ENCODE measurements at places on chromosomes 1 and 21.

- no peak for DNase-seq
Measured at GRCh38 chr1:26041401-26041800, 4.5 kb downstream of the SLC30A2 start.

- DNase-seq, result no peak
Measured at GRCh38 chr1:153380711-153381110, 5.3 kb upstream of the S100A12 start.

DNA sequence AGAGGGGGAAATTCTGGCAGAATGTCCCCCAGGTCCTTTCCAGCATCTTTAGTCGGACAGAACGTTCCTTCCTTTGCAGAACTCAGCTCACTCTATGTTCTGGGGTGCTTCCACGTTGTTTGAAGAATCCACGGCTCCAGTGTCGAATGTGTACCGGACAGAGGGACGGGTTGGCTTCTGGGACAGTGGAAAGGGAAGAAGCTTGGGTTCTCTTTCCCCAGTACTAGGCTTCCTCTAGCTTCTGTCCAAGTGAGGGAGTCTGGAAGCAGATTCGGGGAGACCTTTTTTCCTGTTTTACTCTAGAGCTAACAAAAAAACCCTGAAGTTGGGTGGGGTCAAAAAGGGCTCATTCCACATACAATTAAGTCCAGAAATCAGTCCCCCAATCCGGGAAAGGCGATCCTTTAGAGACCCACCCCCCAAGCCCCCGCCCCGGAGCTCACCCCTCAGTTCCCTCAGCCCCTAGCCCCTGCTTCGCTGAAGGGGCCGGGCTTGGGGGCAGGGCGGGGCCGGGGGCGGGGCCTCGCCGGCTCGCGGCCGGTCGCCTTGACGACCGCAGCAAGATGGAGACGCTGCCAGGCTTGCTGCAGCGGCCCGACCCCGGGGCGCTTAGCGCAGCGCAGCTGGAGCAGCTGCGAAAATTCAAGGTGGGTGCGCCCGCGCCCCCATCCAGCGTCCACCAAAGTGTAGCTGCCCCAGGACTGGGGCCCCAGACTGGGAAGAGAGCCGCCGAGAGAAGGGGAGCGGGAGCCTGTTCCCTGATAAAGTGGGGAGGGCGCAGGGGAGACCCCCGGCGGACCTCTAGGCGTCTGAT, at the start of gene RIIAD1:
Gene RIIAD1, plus strand, starts transcription at position 549 of the 814 bp plus-strand sequence. Its CDS starts 15 bp downstream, at position 564.
- peak; percentile 44 for DNase-seq

GRCh38 chr1:10624256-10625050, 149.7 kb downstream of the PEX14 start:
- DNase-seq, result no peak

DNA sequence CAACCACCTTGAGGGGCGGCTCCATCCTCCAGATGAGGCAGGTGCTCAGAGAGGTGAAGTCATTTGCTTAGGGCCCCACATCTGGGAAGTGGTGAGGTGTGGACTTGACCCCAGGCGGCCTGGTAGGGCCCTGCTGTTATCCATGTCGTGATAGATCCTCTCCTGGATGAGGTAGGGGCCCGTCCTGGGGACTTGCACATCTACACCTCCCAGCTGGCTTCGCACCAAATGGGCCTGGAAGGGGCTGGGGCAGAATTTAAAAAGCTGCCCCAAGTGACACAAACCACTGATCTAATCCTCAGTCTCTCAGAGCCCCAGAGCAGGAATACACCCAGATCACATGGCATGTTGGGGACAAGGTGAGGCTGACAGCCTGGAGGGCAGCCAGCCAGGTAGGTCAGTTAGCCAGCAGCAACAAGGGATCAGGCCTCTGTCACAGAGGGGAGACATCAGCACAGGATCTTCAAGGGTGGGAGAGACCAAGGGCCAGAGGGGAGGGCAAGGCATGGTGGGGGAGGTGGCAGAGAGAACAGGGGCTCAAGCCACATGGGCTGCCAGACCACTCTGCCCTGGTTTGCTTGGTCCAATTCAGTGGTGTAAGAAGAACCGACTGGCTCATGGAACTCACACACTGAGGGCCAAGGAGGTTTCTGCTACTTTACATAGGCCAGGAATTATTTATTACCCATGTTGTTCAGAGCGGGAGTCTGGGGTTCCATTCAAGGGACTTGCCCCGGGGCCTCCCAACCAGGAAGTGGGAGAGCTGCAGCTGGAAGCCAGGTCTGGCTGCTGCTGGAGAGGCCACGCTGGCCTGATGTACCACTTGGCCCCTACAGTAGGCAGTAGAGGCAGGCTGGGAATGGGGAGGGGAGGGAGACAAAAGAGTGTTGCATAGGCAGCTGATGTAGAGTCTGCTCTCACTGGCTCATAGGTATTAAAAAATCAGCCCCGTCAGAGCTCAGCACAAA, 12.1 kb downstream of the LRP8 start:
- no peak for DNase-seq

- peak; percentile 55 for DNase-seq
Measured at GRCh38 chr1:147243228-147243685, 773 bp downstream of the CHD1L start.

- no peak for DNase-seq
Measured at GRCh38 chr1:59366346-59366745, 69.5 kb downstream of the FGGY start.

- DNase-seq, result no peak
Measured at GRCh38 chr1:214615109-214615508, 12.1 kb downstream of the CENPF start.

DNA sequence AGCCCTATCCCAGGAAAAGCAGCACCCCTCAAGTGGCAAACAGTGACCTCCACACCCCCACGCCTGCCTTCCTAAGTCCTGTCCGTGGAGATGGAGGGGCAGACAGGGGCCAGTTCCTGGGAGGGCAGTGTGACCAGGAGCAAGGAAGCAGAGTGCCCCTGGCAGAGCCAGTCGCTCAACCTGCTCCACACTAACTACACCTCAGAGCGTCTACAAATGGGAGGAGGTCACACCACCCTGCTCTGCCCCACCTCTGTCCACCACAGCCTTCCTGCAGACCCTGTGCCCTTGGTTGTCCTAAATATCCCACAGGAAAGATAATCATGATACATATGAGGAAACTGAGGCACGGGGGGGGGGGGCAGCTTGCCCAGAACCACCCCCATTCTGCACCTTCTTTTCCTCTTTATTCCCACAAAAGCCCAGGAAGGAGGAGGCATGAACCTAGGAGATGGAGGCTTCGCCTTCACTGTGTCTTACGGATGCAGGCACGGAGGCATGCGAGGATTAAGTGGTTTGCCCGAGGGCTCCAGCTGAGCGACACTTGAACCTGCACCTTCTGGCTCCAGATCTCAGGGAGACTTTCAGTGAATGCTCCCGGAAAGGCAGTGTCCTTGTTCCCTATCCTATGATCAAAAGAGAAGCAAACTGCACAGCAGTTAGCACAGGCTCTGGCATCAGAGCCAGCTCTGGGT, 42.7 kb upstream of the SELENON start:
- no peak for DNase-seq
